MCF 10A (cell line): ENCODE measurements at places on chromosomes 7 and 10. TPM values are rescaled to one million over a fixed set of nuclear protein-coding genes. Genes with fewer than 3 reads are reported as not detected.

The SFTPA1 gene
- total RNA-seq, result not detected in 2 replicates

The SPRN gene
- not detected in 2 replicates for total RNA-seq

The PNLIPRP3 gene
- 7.6 and 9.5 TPM in 2 replicates for total RNA-seq

The LIPM gene
- not detected in 2 replicates for total RNA-seq
